Tongue (tissue), 3 donors: ENCODE measurements at places on chromosomes 6 and 20. TPM values are rescaled to one million over a fixed set of nuclear protein-coding genes. Genes with fewer than 3 reads are reported as not detected.

Gene TMEM74B
- 8.2 TPM for total RNA-seq

Gene CAPN11
- total RNA-seq: 0.72 TPM

Gene OPN5
- total RNA-seq: not detected

Gene KCNB1
- 9.8 TPM for total RNA-seq

Gene LIME1
- 6.8 TPM for total RNA-seq

DNA sequence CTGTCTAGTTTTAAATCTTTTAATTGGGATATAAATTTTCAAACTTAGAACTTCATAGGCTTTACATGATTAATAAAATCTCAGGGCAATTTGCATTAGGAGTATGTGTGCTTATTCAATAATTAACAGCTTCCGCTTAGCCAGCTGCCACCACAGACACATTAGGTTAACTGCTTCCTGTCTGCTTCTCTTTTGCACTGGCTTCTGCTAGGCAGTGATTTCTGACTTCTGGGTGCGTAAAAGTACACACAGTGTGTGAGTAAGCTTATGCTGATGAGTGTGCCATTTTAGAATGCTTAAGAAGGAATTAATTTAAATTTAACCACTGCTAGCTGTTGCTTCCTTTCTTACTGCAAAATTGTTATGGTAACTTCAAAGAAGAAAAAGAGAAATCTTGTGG lies 73.9 kb downstream of the F13A1 start:
- no peak for DNase-seq

DNA sequence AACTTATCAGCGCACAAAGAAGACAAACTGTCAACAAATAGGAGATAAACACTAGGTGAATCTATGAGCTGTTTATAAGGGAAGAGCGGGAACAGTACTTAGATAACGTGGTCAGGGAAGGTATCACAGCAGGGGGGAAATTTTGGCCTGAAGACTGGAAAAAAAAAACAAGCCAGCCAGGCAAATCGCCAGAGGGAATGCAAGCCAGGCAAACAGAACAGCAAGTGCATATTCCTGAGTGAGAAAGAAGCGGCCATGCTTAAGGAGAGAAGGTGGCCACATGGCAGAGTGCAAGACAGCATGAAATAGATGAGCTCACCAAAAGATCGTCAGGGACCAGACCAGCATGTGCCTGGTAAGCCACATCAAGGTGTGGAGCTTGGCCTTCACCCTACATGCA lies 466.5 kb upstream of the ARID1B start:
- DNase-seq: no peak

GRCh38 chr6:164750128-164750527 lies 559.3 kb downstream of the C6orf118 start:
- DNase-seq: no peak

DNA sequence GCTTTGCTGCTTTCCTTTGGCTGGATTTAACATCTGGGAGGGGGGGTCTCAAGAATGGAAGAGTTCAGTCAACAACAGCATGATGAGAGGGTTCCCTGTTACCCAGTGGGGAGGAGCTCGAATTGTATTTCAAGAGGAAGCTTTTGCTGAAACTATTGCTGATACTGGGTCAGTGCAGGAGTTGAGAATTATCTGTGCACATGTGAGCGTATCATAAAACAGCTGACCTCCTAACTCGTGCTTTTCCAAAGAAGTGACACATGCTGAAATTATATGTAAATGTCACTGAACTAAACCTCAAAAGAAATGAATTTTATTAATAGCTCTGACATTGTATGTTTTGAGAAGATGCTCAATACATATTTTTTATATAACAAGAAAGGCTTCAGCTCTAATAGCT lies 96.3 kb downstream of the PHF3 start:
- no peak for DNase-seq

DNA sequence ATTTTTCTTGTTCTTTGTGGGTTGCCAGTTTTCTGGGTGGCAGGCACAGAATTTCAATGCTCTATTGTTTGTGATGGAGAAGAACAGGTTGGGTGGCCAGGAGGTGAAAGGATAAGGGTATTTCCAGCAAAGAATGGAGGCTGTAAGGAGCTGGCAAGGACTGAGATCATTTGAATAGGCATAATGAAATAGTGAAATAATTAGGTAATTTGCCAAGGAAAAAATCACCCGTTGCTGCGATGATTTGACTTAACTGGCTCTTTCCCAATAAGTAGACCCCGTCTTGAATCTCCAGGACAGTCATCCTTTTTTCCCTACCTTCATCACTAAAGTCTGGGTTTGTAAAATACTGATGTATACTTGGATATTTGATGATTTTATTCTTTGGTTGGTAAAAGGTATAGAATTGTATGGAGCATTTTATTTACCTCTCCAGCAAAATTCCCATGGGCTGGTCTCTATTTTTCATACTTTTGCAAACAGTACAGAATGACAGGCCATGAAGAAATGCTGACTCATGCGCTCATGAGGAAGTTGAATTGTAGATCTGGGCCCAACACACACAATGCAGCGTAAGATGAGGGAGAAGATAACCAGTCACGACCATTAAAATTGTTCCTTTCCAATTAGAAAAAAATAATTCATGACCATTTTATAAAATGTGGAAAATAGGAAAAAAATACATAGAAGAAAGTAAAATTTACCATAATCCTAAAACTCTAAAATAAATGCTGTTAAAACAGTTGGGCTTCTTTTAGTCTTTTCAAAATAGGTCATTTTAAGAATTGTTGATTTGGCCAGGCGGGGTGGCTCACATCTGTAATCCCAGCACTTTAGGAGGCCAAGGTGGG lies 2.4 kb upstream of the GCNT2 start:
- no peak for DNase-seq

DNA sequence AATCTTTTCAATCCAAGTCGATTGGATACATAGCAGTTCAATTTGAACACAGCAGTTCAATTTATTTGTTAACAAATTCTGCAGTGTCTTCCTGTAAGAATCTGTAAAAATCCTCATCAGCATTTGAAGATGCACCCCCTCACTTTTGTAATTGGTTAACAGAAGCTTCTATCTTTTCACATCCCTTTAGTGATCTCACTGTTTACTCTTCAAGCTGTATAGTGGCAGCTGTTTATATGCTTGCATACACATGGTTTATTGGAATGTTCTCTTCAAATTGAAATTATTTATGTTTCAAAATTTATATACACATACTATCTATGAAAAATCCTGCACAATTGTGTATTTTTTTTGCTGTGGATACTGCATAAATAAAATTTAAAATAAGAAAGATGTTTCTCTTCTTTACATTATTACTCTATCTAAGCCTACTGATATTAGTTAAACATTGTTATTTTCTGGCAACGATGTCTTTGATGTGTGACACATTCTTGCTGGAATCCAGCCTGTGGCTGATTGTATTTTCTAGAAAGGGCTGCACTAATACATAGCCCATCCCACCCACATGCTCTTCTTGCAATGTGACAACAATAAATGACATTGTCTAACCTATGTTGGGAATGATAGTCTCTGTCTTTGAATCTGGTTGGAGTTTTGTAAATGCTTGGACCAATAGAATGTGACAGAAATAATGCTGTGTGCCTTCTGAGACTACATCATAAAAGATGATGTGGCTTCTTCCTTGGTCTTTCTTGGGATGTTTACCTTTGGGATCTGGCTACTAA lies 573.0 kb downstream of the CD109 start:
- peak; percentile 36 for DNase-seq

- DNase-seq: peak; percentile 88
Measured at GRCh38 chr20:31485450-31486339, 10.6 kb downstream of the REM1 start.

GRCh38 chr6:152087096-152087495 lies 279.6 kb downstream of the ESR1 start:
- DNase-seq: no peak

- DNase-seq: no peak
Measured at GRCh38 chr6:40135491-40136072, 201.3 kb upstream of the MOCS1 start.
